GM23338 (cell line): ENCODE measurements at places on chromosomes 12 and 14. TPM values are rescaled to one million over a fixed set of nuclear protein-coding genes. Genes with fewer than 3 reads are reported as not detected.
A peak's percentile ranks its signal among the peaks of the same experiment; 100 is the strongest.

E2F7 gene
- 22.3 and 31.8 TPM in 2 replicates for total RNA-seq

ABCC9 gene
- 0.04 TPM in 1 of 2 replicates, not detected in the other for total RNA-seq

- no peak overlapping the region for H3K27ac ChIP-seq
- H3K4me1 ChIP-seq = no peaks in the 10 kb centered on the region
- H3K27me3 ChIP-seq = no peaks in the 10 kb centered on the region
- H3K4me3 ChIP-seq = no peak overlapping the region
Measured at GRCh38 chr12:79717006-79717405, 26.2 kb upstream of the PAWR start.

- no peaks in the 10 kb centered on the region for H3K36me3 ChIP-seq
- no peaks in the 10 kb centered on the region for H3K27me3 ChIP-seq
- peaks cover 5% of the 10 kb centered on the region for H3K4me1 ChIP-seq
Measured at GRCh38 chr12:51529651-51529970, 61.4 kb upstream of the SCN8A start.

IGF1 gene
- total RNA-seq = not detected in 2 replicates

DHRS1 gene
- 15.4 and 22.7 TPM in 2 replicates for total RNA-seq

GRCh38 chr14:101561897-101562490, 699 bp downstream of the DIO3 start:
- DNase-seq = peak; percentile 17
- H3K36me3 ChIP-seq = no peaks in the 10 kb centered on the region
- peaks cover 9% of the 10 kb centered on the region; the same call in 1 of the 2 replicates for H3K4me1 ChIP-seq
- peaks cover 94% of the 10 kb centered on the region for H3K27me3 ChIP-seq
- H3K27ac ChIP-seq = no peak overlapping the region
